ENCODE measurements at places on chromosomes 5 and 9.

- H3K27me3 ChIP-seq: peaks cover 3% of the 10 kb centered on the region
- H3K4me3 ChIP-seq: no peak overlapping the region
- H3K27ac ChIP-seq: no peak overlapping the region
Measured at GRCh38 chr9:21251190-21251589, 11.4 kb upstream of the IFNA14 start.

- peaks cover 20% of the 10 kb centered on the region for H3K27me3 ChIP-seq
- no peaks in the 10 kb centered on the region for H3K4me1 ChIP-seq
- no peak overlapping the region for H3K4me3 ChIP-seq
- DNase-seq: no peak
- H3K36me3 ChIP-seq: no peaks in the 10 kb centered on the region
Measured at GRCh38 chr5:96324708-96325107, 108.3 kb downstream of the PCSK1 start.

GRCh38 chr5:29214839-29215238, 1978.6 kb upstream of the CDH6 start:
- H3K4me1 ChIP-seq: no peaks in the 10 kb centered on the region
- DNase-seq: no peak
- H3K27me3 ChIP-seq: no peaks in the 10 kb centered on the region
- H3K27ac ChIP-seq: no peak overlapping the region
- H3K4me3 ChIP-seq: no peak overlapping the region

- peaks cover 5% of the 10 kb centered on the region for H3K4me1 ChIP-seq
- peaks cover 16% of the 10 kb centered on the region for H3K36me3 ChIP-seq
- no peak for DNase-seq
Measured at GRCh38 chr5:32100230-32100629, 73.9 kb downstream of the GOLPH3 start.

GRCh38 chr5:158485047-158485446, 614.7 kb downstream of the EBF1 start:
- H3K36me3 ChIP-seq: no peaks in the 10 kb centered on the region
- no peak overlapping the region for H3K4me3 ChIP-seq
- no peaks in the 10 kb centered on the region for H3K4me1 ChIP-seq
- H3K27ac ChIP-seq: no peak overlapping the region
- H3K27me3 ChIP-seq: no peaks in the 10 kb centered on the region

- DNase-seq: no peak
- H3K27me3 ChIP-seq: no peaks in the 10 kb centered on the region
- no peak overlapping the region for H3K27ac ChIP-seq
- H3K4me1 ChIP-seq: no peaks in the 10 kb centered on the region
Measured at GRCh38 chr9:36625006-36625615, 52.4 kb downstream of the MELK start.

GRCh38 chr5:91076138-91076537, 307.0 kb downstream of the ARRDC3 start:
- no peak overlapping the region for H3K4me3 ChIP-seq
- H3K4me1 ChIP-seq: peaks cover 8% of the 10 kb centered on the region
- no peak overlapping the region for H3K27ac ChIP-seq

GRCh38 chr9:127755061-127756060, 20.3 kb upstream of the TOR2A start:
- H3K27me3 ChIP-seq: no peaks in the 10 kb centered on the region
- no peak overlapping the region for H3K27ac ChIP-seq
- DNase-seq: no peak

GRCh38 chr5:89293810-89294209, 410.8 kb upstream of the MEF2C start:
- H3K4me3 ChIP-seq: no peak overlapping the region
- no peak for DNase-seq
- no peaks in the 10 kb centered on the region for H3K36me3 ChIP-seq

- H3K4me3 ChIP-seq: no peak overlapping the region
- no peak overlapping the region for H3K27ac ChIP-seq
- peaks cover 72% of the 10 kb centered on the region for H3K36me3 ChIP-seq
- H3K27me3 ChIP-seq: no peaks in the 10 kb centered on the region
Measured at GRCh38 chr9:107330420-107330819, 47.3 kb downstream of the RAD23B start.

- no peak overlapping the region for H3K27ac ChIP-seq
- no peaks in the 10 kb centered on the region for H3K27me3 ChIP-seq
- peaks cover 74% of the 10 kb centered on the region for H3K36me3 ChIP-seq
Measured at GRCh38 chr9:100286257-100286656, 66.5 kb downstream of the TEX10 start.

DNA sequence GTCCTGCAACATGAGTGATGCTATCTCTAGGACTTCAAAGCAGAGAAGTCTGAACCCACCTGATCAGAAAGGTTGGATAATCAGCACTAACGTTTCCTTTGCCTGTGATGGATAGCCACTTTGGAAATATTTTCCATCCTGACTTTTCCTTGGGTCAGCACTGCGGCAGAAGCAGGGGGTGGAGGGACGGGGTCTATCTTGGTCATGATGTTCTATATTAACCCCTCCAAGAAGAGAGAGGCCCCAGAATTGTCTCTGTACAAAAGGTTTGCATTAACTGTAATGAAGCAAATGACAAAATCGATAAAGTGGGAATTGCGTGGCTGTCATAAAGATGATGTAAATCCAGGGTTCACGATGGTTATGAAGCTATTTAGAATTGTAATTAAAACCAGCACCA, 279.8 kb upstream of the PANK3 start:
- H3K4me1 ChIP-seq: peaks cover 2% of the 10 kb centered on the region
- peaks cover 5% of the 10 kb centered on the region for H3K27me3 ChIP-seq
- DNase-seq: no peak
- no peak overlapping the region for H3K4me3 ChIP-seq

DNA sequence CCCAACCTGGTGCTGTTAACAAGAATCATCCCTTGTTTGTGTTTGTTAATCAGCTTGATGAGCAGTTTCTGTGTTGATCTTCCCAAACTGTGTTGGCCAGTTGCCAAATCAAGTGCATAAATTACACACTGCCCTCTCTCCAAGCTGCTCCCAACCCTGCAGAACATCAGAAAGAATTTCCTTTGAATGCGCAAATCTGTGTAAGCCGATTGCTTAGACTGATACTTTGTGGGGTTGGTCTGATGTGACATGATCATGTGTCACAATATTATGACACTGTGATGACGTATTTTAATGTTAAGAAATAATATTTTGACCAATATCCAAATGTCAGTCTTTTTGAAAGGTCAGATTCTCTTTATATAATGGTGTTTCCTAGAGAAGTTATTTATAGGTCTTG, 766.4 kb upstream of the WWC1 start:
- no peak for DNase-seq
- no peak overlapping the region for H3K4me3 ChIP-seq
- no peaks in the 10 kb centered on the region for H3K27me3 ChIP-seq
- H3K36me3 ChIP-seq: no peaks in the 10 kb centered on the region
- H3K4me1 ChIP-seq: no peaks in the 10 kb centered on the region
- H3K27ac ChIP-seq: no peak overlapping the region

- no peak for DNase-seq
- H3K4me1 ChIP-seq: peaks cover 12% of the 10 kb centered on the region
- no peak overlapping the region for H3K27ac ChIP-seq
- no peak overlapping the region for H3K4me3 ChIP-seq
- no peaks in the 10 kb centered on the region for H3K27me3 ChIP-seq
Measured at GRCh38 chr9:112558476-112558875, 71.8 kb downstream of the KIAA1958 start.

- no peak overlapping the region for H3K27ac ChIP-seq
- peaks cover 8% of the 10 kb centered on the region for H3K4me1 ChIP-seq
- peaks cover 12% of the 10 kb centered on the region for H3K27me3 ChIP-seq
- DNase-seq: no peak
- H3K36me3 ChIP-seq: no peaks in the 10 kb centered on the region
Measured at GRCh38 chr9:137040568-137040967, 5.4 kb downstream of the NPDC1 start.

GRCh38 chr5:146731909-146732659, 146.5 kb downstream of the PPP2R2B start:
- DNase-seq: no peak
- H3K27me3 ChIP-seq: no peaks in the 10 kb centered on the region
- H3K27ac ChIP-seq: no peak overlapping the region

DNA sequence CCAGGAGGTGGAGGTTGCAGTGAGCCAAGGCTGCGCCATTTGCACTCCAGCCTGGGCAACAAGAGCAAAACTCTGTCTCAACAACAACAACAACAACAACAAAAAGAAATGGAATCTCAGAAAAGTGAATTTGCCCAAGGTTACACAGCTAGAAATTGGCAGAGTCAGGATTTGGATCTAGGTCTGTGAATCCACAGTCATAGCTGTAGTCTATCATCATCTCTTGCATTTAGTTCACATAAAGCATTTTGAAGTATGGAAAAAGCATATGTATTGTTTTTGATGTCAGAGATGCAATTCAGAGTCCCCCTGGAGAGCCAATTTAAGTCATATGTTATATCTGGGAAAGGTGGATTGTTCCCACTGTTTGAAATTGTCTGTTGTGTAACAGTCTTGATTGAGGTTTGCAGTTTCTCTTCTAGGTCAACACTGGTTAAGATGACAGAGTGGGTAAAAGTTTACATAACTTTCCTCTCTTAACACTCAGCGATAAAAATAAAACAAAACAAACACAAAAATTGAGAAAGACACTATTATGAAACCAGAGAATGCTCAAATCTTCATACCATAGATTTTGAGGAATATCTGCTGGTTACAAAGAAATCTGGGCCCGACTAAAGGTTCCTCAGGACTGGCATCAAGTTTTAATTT, 21.5 kb upstream of the GPR21 start:
- peaks cover 36% of the 10 kb centered on the region for H3K36me3 ChIP-seq
- H3K4me1 ChIP-seq: no peaks in the 10 kb centered on the region
- no peak overlapping the region for H3K27ac ChIP-seq
- no peaks in the 10 kb centered on the region for H3K27me3 ChIP-seq
- no peak for DNase-seq
- no peak overlapping the region for H3K4me3 ChIP-seq

- H3K36me3 ChIP-seq: peaks cover 17% of the 10 kb centered on the region
- no peak for DNase-seq
- no peak overlapping the region for H3K27ac ChIP-seq
- H3K4me1 ChIP-seq: peaks cover 4% of the 10 kb centered on the region
- H3K4me3 ChIP-seq: no peak overlapping the region
Measured at GRCh38 chr9:127741831-127742434, 6.8 kb upstream of the TOR2A start.

DNA sequence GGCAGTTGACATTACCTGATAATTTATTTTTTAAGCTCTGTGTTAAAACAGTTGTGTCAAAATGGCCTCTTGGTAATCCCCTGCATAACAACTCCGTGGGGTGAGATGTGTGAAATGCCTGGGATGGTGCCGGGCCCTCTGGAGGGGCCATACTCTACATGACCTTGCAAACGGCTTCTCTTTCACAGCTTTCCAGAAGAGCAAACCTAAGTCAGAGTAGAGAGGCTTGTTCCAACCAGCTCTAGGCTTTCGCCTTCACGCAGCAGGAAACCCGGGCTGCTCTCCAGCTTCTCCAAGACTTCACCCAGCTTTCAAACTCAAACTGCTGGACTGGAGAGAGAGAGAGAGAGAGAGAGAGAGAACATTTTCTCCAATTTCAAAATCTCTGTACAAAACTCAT, 120.1 kb downstream of the SNX18 start:
- H3K36me3 ChIP-seq: no peaks in the 10 kb centered on the region
- H3K4me3 ChIP-seq: no peak overlapping the region
- peaks cover 11% of the 10 kb centered on the region for H3K4me1 ChIP-seq
- no peaks in the 10 kb centered on the region for H3K27me3 ChIP-seq

- peaks cover 27% of the 10 kb centered on the region for H3K4me1 ChIP-seq
- H3K27me3 ChIP-seq: no peaks in the 10 kb centered on the region
- no peak overlapping the region for H3K27ac ChIP-seq
Measured at GRCh38 chr5:136040746-136041415, 12.1 kb downstream of the TGFBI start.

DNA sequence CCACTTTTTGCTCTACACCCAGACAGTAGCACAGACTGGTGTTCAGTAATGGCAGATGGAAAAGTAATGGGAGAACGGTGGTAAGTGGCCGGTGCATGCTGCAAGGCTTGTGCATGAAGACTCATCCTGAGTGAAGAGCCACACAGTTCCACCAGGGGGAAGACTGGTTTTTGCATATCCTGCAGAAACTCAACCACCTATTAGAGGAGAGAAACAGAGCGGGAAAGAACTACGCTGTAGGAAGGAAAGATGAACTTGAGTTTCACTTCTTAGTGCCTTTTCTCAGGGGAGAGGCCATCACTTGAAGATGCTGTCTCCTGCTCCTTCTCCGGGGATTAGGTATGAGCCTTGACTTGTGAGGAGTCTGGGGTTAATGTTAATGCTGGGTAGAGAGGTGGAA, 9.4 kb upstream of the PRSS3 start:
- H3K27ac ChIP-seq: no peak overlapping the region
- peak; percentile 6 for DNase-seq

DNA sequence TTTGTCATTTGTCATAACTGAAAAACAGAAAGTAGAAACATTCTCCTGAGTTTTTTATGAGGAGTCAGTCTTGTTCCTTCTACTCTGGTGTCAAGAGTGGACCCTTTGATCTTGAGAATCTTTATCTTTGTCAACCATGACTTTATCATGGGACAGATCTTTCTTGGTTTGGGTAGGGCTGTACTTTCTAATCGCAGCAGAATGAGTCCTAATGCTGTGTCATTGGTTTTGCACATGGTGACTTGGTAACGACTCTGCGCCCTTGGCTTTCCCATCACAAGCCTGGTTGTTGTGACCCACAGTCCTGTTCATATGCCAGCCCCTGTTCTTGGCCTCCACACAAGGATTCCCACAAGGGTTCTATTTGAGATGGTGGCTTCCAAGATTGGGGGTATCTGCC, 45.6 kb downstream of the AOPEP start:
- H3K4me3 ChIP-seq: no peak overlapping the region
- no peak overlapping the region for H3K27ac ChIP-seq
- no peaks in the 10 kb centered on the region for H3K27me3 ChIP-seq
- peaks cover 1% of the 10 kb centered on the region for H3K4me1 ChIP-seq

- H3K27me3 ChIP-seq: no peaks in the 10 kb centered on the region
- H3K4me3 ChIP-seq: no peak overlapping the region
- no peak for DNase-seq
- no peak overlapping the region for H3K27ac ChIP-seq
- H3K4me1 ChIP-seq: no peaks in the 10 kb centered on the region
- no peaks in the 10 kb centered on the region for H3K36me3 ChIP-seq
Measured at GRCh38 chr9:108603141-108603540, 252.6 kb downstream of the ACTL7B start.

DNA sequence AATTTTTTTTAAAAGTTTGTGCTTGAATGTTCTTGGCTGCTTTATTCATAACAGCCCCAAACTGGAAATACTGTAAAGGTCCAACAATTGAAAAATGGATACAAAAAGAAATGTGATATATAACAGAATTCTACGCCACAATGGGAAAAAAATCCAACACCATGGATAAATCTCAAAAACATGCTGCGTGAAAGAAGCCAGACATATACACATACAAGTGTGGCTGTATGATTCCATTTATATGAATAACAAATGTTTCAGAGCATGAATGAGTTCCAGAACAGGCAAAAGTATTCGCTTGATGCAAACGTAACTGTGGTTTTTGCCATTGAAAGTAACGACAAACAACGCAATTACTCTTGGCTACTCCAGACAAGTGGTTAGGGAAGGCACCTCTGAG, 7.2 kb upstream of the SFXN1 start:
- no peak overlapping the region for H3K27ac ChIP-seq
- H3K36me3 ChIP-seq: no peaks in the 10 kb centered on the region
- H3K4me3 ChIP-seq: no peak overlapping the region
- peaks cover 17% of the 10 kb centered on the region for H3K4me1 ChIP-seq

GRCh38 chr9:93264338-93265125, 80.6 kb downstream of the WNK2 start:
- DNase-seq: no peak
- H3K27ac ChIP-seq: no peak overlapping the region
- H3K4me3 ChIP-seq: no peak overlapping the region
- H3K27me3 ChIP-seq: peaks cover 2% of the 10 kb centered on the region

GRCh38 chr9:132651259-132651658, 18.5 kb downstream of the DDX31 start:
- no peak overlapping the region for H3K4me3 ChIP-seq
- H3K36me3 ChIP-seq: peaks cover 39% of the 10 kb centered on the region
- no peak overlapping the region for H3K27ac ChIP-seq
- peaks cover 10% of the 10 kb centered on the region for H3K4me1 ChIP-seq
- no peaks in the 10 kb centered on the region for H3K27me3 ChIP-seq
